ENCODE measurements at places on chromosomes 3 and 15.

GRCh38 chr3:160129459-160130061 lies 95.7 kb upstream of the C3orf80 start:
- DNase-seq, result no peak

- no peak for DNase-seq
Observed at GRCh38 chr15:70356919-70357318, 259.2 kb upstream of the TLE3 start.

GRCh38 chr3:177361081-177361938 lies 164.0 kb upstream of the TBL1XR1 start:
- peak; percentile 8 for DNase-seq

GRCh38 chr15:90124507-90124906 lies 22.2 kb upstream of the IDH2 start:
- no peak for DNase-seq

- DNase-seq, result no peak
Observed at GRCh38 chr3:23811919-23812318, 6.2 kb downstream of the UBE2E1 start.

DNA sequence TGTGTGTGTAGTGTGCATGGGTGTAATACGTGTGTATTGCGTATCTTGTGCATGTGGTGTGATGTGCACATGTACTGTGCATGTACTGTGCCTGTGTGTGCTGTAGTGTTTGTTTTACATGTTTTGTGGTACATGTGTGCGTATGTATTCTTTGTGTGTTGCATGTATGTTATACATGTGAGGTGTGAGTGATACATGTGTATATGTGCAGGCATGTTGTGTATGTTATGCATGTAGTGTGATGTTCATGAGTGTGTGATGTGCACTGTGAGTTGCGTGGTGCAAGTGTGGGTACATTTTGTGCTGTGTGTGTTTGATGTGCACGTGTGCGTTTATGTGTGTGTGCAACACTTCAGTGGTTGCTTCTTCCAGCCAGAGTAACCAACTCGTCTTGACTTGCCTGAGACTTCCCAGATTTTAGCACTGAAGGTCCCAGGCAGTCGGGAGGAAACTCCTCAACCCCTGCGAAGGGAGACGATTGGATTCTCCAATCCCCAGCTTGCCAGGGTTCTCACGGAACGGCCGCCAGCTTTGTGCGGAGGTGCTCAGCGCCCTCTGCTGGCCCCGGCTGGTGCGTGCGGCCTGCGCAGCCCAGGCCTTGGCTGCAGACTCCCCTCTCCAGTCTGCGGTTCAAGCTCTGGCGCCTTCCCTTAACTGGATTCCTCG lies 3.6 kb downstream of the GALNT15 start:
- no peak for DNase-seq

DNA sequence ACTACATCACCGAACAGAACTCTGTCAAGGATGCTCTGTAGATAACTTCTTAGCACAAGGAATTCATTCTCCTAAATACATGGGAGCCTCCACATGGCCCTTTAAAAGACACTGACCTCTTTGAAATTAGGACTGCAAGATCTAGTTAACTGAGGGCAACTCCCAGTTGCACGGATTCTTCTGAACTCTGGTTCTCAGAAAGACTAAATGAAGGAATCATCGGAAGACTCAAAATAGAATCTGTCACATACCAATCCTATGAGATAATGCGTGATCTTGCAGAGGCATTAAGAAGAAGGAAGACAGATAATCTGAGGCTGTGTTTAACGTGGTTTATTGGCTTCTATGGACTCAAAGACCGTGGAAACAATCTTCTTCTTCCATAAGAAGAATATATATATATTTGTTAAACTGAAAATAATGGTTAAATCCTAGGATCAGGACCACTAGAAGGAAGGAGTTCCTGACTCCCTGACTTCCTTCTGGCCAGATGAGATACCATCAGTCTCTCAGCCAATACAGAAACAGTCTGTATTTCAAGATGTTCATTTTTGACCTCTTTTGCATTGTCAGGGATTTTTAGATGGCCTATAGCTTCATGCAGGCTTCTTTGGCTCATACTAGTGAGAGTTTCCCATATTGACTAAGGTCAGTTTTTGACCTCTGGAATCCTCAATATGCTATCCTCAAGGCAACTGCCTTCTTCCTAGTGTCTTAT lies 33.9 kb upstream of the TBC1D23 start:
- no peak for DNase-seq

Data from hypothalamus (tissue), 51 donors.